ENCODE measurements at places on chromosomes 7 and 10.

DNA sequence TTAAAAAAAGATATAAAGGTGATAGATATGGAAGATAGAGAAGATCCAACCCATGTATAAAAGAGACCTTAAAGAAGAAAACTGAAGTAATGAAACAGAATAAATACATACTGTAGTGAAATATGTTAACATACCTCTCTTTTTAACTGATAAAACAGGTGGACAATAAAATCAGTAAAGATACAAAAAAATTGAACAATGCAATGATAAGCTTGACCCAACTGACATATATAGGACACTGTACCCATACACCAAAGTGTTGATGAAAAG lies 17.4 kb upstream of the PRF1 start:
- no peak for DNase-seq

- peak; percentile 18 for DNase-seq
These were observed 289.7 kb downstream of the KLF6 start for GRCh38 chr10:3495281-3495680.

DNA sequence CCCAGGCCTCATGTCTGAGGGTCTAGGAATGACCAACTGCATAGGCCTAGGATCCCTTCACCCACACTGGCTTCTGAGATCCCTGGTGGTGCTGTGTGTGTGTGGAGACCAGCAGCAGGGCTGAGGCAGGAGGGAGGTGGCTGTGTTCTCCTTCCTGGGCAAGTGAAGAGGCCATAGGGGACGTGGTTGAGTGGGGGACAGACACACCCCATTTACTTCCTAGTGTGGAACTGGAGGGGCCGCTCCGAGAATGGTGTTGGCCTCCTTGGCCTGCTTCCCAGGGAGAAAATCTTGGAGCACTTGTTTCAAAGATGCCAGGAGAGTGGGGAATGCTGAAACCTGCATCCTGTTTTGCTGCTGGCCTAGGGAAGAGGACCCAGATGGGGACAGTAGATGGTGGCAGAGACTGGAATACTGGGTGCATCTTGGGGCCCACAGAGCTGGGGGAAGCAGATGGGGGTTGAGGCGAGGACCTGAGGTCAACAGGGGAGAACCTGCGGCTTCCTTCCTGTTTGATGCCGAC lies 19.1 kb downstream of the UBTD1 start:
- no peak for DNase-seq

DNA sequence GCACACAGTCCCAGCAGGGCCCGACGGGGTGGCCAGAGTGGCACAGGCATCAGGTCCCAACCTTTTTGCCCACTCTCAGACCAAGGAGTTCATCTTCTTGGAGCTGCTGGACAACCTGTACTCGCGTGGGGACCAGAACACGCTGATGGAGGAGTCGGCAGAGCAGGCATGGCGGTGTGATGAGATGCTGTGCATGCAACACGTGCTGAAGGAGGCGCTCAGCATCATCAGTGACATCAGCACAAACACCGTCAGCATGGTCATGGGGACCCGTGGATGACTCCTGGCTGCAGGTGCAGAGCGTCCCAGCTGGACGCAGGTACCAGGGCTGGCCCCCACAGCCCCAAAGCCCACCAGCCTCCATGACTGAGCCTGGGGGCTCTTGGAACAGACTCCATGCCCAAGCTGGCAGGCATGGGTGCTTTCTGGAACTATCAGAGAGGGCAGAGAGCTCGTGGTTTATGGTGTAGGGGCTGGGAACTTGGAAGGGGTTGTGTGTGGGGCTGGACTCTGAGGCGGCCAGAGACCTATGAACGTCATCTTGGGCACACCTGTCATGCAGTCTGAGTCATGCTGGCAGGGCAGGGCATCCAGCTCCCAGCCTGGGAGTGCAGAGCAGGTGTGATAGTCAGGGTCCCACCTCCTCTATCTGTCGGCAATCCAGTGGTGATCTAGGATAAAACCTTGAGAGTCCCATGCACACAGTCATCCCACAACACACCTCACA lies 8.2 kb upstream of the MTPAP start:
- DNase-seq = no peak

DNA sequence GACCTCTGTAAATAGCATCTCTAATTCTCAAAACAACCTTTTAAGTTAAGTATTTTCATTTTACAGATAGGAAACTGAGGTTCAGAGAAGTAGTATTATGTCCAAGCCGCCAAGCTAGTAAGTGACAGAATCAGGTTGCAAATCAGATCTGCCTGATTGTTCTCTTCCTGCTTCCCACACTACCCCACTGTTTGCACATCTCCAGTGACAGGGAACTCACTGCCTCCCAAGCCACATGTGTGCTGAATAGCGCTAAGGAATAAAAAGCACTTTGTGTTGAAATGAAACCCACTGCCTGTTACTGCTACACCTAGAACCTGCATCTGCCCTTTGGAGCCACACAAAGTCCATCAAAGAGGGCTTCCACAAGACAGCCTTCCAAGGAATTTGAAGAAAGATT lies 45.1 kb upstream of the WDR11 start:
- peak; percentile 16 for DNase-seq

GRCh38 chr7:83413831-83414230 lies 235.1 kb downstream of the SEMA3E start:
- no peak for DNase-seq

- DNase-seq = peak; percentile 68
These were observed 23.8 kb upstream of the CHN2 start for GRCh38 chr7:29170781-29171180.

- peak; percentile 71 for DNase-seq
These were observed 65.9 kb downstream of the FGFR2 start for GRCh38 chr10:121532292-121532864.

DNA sequence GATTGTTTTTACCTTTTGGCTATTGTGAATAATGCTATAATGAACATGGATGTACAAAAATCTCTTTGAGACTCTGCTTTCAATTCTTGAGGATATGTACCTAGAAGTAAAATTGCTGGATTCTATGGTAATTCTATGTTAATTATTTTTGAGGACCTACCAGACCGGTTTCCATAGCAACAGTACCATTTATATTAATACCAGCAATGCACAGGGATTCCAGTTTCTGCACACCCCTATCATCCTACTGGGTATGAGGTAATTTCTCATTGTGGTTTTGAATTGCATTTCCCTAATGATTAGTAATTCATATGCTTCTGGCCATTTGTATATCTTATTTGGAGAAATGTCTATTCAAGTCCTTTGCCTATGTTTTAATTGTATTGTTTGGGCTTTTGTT lies 9.9 kb upstream of the PPP1R9A start:
- DNase-seq = no peak

- peak; percentile 55 for DNase-seq
These were observed at the start of gene CNTNAP2 for GRCh38 chr7:146116521-146117222. CNTNAP2 (plus strand) TSS chr7:146116801; CDS start chr7:146116877, 76 bp downstream.

GRCh38 chr10:49349390-49349789 lies 46.5 kb downstream of the DRGX start:
- no peak for DNase-seq

Measured in head of caudate nucleus (tissue), 42 donors.